ENCODE measurements at places on chromosomes 6 and 20. TPM values are rescaled to one million over a fixed set of nuclear protein-coding genes. Genes with fewer than 3 reads are reported as not detected.

- no peak for DNase-seq
Measured at GRCh38 chr6:17962436-17963031, 24.9 kb downstream of the KIF13A start.

DNA sequence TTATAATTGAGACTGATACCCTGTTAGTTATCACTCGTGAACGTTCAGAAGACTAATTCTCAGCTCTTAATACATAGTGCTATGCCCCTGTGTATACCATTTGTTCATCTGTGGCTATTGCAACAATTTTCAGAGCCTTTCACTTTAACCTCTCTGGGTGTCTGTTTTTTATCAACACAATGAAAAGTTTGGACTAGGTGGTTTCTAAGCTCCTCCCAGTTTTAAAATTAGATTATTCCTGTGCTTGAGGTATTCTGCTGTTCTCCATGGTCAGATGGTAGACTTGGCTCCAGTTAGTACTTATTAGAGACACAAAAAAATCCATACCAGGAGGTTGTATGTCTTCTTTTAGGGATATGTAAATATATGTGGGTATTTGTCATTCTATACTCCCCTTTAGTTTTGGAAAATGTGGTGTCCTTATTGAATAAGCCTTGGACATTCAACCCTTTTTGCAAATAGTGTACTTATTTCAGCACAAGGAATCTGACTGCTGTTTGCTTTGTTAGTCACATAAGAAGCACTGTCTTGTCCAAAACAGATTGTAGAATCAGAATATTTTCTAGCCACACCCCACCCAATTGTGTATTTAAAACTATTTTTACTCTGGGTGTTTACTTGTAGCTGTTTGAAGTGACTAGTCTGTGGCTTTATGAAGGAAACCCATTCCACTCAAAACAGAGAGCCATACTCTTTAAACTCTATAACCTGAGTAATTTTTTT, 2.0 kb upstream of the COL10A1 start:
- DNase-seq: no peak

DNA sequence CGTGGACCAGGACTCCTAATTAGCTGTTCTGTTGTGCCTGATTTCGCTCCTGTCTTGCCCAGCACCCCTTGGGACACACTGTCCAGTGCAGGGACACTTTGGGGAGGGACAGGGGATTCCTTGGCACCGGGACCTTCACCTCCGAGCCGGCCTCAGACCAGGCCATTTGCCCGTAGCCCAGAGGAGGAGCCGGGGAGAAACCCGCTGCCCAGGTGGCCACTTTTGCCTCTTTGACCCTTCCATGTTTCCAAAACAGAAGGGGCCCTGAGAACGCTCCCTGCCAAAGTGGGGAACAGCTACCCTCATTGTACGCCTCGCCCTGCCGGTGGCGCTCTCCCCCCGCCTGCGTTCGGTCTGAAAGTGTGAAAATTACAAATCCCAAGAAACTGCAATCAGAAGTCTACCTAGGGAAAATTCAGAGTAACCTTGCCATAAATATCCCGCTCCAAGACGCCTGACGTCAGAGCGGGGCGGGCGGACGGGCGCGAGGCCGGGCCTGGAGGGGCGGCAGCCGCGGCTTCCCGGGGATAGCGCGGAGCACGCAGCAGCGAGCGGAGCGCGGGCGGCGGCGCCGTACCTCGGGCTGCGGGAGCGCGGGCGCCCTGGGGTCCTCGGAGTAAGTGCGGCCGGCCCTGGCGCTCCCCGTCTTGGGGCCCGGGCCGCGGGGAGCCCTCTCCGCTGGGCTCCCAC, at the start of gene DAAM2:
Gene DAAM2 (plus strand): TSS at position 527 of the 690 bp plus-strand sequence. CDS start 63,927 bp downstream, outside the sequence.
- DNase-seq: no peak

DNA sequence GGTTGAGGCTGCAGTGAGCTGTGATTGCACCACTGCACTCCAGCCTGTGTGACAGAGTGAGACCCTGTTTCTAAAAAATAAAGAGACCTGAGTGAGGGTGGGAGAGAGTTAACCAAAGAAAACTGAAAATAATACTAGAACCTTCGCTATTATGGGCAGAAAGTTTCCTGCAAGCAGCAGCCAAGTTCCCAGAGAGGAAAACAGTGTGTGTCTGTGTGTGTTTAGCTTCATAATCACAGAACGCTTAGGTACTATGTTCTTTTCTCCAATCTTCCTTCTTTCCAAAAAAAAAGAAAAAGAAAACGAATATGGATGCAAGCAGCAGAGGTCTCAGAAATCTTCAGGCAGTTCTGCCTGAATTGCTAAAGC, 170.0 kb downstream of the LY86 start:
- DNase-seq: no peak

Gene HLA-DMB
- total RNA-seq: not detected

GRCh38 chr6:121780325-121781321, 345.2 kb downstream of the GJA1 start:
- DNase-seq: no peak

Gene CTNNBL1
- total RNA-seq: 36.1 TPM

Gene HSPA1L
- 0.82 TPM for total RNA-seq

Gene DCDC2
- total RNA-seq: 0.05 TPM

- no peak for DNase-seq
Measured at GRCh38 chr6:1382883-1383728, 6.3 kb upstream of the FOXF2 start.

DNA sequence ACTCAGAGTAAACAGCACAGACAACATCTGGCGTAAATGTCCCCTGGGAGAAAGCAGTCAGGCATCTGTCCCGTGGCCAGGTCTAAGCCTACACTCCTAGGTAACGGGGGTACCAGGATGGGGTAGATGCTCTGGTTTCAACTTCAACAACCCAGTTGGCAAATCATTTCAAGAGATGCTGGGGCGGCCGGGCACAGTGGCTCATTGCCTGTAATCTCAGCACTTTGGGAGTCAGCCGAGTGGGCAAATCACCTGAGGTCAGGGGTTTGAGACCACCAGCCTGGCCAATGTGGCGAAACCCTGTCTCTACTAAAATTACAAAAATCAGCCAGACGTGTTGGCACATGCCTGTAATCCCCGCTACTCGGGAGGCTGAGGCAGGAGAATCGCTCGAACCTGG, 12.3 kb downstream of the PREX1 start:
- DNase-seq: no peak

DNA sequence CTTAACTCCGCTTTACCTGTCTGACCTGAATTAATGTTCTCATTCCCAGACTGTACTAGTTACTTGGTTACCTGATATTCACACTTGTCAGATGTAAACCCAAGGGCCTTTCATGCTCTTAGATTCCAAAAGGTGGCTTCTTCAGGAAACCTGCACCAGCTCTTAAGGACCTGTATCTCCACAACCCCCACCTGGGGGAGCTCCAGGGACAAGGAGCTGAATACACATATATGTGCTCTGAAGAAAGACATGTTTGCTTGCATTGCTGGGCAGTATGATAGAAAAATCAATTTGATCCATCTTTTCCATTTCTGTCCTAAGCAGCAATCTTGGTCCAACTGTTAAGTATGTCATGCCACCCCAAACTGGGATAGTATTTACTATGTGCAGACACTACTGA, 64.8 kb upstream of the POU3F2 start:
- DNase-seq: peak; percentile 8

DNA sequence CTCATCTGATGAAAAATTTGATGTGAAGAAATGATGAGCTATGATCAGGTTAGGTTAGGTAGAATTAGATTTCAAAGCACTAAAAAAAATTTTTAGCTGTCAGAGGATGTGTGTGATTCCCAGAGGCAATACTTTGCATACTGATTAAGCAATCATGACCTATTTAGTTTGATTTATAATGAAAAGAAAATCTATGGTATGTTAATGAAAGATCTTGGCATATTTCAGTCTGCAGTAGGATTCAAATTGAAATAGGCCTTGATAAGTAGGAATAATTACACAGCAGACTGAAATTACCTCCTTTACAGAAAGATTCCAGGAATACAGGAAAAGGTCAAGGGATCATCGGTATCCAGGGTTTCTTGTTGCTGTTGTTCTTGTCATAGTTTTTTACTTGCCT, 69.3 kb downstream of the HDDC2 start:
- DNase-seq: no peak

DNA sequence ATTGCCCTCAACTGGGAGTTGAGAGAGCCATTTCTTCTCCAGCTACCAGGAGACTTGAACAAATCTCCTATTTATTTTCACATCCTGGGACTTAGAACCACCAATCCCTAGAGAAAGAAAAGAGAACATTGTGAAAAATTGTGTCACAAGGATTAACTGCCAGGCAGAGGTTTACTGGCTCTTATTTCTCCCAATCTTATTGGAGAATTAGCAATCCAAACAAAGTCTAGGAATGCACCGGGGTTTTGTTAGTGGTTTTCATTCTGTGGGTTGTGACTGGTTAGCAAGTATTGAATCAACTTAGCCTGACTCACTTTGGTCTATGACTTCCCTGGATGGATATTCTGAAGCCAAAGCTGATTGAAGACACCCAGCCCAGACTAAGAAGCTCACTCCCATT, 21.2 kb upstream of the ENPP5 start:
- no peak for DNase-seq
